GM12864 (cell line): ENCODE measurements at places on chromosomes 3 and 15.

DNA sequence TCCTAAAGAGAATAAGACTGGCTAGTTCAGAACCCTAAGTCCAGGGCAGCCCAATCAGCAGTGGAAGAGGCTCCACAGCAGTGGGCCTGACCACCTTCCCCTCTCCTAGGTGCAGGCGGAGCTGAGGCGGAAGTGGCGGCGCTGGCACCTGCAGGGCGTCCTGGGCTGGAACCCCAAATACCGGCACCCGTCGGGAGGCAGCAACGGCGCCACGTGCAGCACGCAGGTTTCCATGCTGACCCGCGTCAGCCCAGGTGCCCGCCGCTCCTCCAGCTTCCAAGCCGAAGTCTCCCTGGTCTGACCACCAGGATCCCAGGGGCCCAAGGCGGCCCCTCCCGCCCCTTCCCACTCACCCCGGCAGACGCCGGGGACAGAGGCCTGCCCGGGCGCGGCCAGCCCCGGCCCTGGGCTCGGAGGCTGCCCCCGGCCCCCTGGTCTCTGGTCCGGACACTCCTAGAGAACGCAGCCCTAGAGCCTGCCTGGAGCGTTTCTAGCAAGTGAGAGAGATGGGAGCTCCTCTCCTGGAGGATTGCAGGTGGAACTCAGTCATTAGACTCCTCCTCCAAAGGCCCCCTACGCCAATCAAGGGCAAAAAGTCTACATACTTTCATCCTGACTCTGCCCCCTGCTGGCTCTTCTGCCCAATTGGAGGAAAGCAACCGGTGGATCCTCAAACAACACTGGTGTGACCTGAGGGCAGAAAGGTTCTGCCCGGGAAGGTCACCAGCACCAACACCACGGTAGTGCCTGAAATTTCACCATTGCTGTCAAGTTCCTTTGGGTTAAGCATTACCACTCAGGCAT lies 33.7 kb downstream of the VIPR1 start:
- no peak for DNase-seq

DNA sequence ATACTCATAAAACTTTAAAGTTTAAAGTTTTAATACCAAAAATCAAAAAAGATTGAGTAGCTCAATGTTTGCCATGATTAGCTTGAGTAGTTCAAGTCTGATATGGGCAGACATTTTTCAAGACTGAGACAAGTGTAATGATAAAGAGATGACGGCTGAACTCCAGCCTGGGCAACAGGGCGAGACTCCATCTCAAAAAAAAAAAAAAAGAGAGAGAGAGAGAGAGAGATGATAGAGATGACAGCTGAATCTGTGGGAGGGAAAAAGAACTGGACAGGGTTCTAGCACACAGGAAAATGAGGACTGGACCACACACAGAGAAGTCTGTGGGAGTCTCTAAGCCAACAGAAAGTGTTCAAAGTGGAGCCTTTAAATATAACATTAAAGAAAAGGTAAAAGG lies 25.2 kb downstream of the CEP152 start:
- DNase-seq = no peak

DNA sequence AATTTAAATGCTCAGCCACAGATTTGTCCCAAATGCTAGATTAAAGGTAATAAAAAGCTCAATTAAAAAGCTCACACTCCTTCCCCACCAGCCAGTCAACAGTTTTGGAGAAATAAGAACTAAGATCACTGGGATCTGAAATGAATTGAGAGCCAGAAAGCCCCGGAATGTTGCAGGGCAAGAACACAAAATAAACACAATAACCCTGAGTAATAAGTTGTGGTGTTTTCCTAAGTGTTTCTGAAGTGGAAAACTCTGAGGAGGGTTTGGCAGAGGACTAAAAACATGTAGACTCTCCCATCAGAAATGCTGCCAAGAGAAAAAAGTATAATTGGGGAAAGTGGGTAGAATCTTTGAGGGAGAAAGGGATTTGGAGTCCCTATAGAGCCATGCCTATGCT lies 127.8 kb downstream of the ABI3BP start:
- DNase-seq = no peak

DNA sequence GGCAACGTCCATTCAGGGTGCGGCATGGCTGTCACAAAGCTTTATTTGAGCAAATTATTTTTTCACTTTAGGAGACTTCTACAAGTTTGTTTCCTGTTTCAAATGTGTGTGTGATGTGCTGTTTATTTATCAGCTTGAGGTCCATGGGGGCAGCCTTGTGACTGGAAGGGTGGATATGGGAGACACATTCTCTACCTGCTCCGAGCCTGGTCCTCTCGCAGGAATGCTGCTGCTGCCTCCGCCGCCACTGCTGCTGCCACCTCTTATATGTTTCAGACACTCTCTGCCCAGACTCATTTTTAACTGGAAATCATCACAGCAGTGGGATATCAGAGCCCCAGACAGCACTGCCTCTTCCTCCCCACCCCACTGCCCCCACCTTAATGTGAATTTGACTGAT lies 83.5 kb upstream of the PXYLP1 start:
- no peak for DNase-seq

- no peak for DNase-seq
Measured at GRCh38 chr3:64612082-64612860, 75.5 kb downstream of the ADAMTS9 start.

- DNase-seq = no peak
Measured at GRCh38 chr3:69743975-69744906, 5.0 kb downstream of the MITF start.

- no peak for DNase-seq
Measured at GRCh38 chr15:74191798-74192197, 10.8 kb downstream of the STRA6 start.

GRCh38 chr15:88878720-88879184 lies 16.6 kb downstream of the HAPLN3 start:
- no peak for DNase-seq

DNA sequence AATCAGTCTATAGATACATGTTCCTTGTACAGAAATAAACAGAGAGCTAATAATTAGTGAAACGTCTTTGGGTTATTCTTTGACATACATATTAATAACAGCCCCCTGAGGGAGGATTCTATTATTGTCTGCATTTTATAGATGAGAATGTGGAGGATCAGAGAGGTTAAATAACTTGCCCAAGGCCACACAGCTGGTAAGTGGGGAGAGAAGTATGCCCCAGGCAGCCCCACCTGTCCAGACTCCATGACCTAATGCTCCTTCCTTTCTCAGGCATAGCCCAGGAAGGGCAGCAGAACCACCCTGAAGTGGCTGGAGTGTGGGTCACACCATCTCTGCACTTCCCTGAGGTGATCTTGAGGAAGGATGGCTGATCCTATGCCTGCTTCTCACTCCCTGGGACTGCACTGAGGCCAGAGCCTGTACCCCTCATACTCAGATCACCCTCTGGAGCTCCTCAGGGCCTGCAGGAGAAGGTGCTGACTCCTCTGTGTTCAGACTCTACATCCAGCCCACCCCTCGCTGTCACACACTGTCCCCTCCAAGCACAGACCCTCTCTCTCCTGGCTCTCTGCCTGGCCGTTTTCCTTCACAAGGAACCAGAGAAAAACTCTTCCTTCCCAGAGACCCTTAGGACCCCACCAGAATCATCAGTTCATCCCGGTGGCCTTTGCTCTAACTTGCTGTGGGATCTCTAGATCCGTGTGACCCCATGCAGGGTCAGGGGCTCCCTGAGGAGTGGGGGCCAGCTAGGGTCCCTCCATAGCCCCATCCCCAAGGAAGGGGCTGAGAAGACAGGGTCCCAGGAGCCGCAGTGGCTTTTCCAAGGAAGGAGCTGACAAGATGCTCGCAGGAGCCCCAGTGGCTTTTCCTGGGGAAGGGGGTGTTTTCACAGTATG lies 4.4 kb upstream of the HHATL start:
- DNase-seq = no peak

DNA sequence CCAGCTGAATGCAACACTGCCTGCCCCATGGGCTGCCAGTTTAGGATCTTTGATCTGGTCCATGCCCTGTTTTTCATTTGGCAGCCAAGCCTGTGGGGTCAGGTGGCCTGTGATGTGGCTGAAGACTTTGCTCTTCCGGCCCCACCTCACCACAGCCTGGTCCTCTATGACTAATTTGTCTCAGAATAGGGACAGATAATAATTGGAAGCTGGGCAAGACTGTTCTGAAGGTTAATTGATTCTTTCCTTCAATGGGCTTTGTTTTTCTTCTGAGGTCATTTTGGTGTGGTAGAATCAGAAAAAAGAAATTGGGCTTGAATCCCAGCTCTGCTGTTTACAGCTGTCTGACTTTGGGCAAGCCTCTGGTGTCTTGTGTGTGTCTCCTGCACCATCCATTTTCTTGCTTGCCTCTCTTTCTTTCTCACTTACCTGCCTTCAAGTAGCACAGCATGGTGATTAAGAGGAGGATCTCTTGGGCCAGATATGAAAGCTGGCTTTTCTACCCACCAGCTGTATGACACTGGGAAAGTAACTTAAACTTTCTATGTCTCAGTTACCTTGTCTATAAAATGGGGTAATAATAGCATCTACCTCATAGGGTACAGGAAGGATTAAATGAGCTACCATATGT lies 24.2 kb downstream of the ABHD2 start:
- DNase-seq = no peak

DNA sequence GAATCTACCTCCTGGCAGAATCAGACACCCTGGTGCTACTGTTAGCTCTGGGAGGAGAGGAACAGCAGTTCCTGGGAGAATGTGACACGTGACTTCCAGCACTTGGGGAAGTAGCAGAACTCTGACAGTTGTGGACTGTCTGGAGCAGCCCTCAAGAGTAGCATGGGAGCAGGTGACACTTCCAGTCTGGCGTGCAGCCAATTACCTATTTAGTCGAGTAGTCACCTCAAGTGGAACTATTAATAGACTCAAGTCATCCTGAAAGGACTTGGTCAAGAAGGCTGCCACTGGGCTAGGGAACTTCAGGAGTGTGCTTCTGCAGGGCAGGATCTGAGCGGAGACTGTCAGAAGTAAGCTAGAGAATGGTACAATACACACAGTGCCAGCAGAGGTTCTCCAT lies 62.3 kb downstream of the MTHFS start:
- DNase-seq = no peak

DNA sequence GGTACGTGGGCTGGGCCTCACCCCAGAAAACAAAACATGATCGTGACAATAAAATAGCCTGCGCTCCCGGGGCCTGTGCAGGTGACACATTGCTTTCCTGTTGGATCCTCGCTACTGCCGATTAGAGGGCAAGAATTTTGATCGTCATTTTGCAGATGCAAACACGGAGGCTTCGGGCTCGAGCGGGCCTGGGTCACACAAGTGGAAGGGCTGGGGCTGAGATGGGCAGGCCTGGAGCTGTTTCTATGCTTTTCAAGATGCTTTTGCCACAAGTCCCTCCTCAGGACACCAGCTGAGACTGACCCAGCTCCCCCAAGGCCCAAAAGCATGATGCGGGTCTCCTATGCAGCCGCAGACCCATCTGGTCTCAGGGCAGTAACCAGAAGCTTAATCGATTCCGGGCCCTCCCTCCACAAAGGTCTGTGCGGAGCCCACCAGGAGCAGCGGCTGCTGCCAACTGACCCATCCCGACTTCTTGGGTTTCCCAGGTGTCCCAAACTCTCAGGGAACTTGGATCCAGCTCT lies 30.0 kb downstream of the RGMA start:
- DNase-seq = no peak

DNA sequence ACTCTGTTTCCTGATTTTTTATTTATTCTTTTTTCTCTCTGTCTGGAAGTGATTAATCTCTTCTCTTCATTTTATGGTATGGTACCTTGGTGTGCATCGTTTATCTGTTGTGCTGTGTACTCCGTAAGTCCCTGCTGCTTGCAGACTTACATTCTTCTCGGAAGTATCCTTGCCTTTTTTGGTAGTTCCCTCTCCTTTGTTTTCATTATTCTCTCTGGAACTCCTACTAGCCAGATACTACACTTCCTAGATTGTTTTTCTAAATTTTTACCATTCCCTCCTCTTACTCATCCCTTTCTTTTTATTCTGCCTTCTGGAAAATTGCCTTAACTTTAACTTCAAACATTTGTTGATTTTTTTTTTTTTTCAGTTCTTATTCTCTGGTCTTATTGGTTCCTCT lies 27.2 kb downstream of the PIK3CA start:
- no peak for DNase-seq

DNA sequence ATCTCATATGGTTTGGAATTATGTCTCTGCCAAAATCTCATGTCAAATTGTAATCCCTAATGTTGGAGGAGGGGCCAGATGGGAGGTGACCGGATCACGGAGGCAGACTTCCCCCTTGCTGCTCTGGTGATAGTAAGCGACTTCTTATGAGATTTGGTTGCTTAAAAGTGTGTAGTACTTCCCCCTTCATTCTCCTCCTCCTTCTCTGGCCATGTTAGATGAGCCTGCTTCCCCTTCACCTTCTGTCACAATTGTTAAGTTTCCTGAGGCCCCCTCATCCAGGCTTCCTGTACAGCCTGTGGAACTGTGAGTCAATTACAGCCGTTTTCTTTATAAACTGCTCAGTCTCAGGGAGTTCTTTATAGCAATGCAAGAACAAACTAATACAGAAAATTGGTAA lies 51.1 kb downstream of the NEDD4 start:
- DNase-seq = no peak

DNA sequence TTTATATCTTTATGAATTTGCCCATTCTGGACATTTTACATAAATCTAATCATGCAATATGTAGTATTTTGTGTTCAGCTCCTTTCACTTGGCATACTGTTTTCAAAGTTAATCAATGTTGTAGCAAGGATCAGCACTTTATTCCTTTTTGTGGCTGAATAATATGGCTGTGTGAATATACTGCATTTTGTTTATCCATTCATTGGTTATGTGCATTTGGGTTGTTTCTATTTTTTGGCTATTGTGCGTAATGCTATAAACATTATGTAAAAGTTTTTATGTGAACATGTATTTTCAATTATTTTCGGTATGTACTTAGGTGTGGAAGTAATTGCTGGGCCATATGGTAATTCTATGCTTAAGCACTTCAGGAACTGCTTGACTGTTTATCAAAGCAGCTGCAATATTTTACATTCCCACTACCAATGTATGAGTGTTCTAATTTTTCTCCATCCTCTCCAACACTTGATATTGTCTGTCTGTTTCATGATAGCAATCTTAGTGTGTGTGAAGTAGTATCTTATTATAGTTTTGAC lies 101.3 kb upstream of the P2RY1 start:
- DNase-seq = no peak

DNA sequence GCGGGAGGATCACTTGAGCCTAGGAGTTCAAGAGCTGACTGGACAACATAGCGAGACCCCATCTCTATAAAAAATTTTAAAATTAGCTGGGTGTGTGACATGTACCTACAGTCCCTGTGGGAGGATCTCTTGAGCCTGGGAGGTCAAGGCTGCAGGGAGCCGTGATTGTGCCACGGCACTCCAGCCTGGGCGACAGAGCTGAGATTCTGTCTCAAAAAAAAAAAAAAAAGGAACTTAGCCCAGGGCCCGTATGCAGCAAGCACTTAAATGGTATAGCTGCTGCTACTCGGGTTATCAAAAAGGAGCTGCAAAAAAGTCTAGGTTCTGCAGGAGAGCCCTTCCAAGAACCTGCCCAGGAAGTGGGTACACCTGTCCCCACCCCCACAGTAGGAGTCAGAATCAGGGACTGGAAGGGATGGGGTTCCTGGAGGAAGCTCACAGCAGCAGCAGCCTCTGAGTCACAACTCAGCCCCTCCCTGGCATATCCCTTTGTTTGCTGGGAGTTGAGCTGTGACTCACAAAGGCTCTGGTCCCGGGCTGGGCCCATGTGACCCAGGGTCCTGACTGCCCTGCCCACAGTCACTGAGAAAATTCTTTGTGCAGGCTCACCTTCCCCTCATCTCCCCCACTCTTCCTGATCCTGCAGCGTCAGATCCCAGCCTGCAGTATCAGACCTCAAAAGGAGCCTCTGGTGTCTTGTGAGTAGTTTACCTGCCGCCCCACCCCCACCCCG lies at the start of gene SPATA12:
TSS of gene SPATA12 (plus strand) at position 576 of the 733 bp plus-strand sequence. CDS start 13,031 bp downstream, outside the sequence.
- DNase-seq = no peak
